ENCODE measurements at places on chromosomes 3 and 15.

- no peak for DNase-seq
Observed at GRCh38 chr15:80105595-80105994, 46.1 kb downstream of the ZFAND6 start.

GRCh38 chr3:197216169-197216860, 82.1 kb downstream of the DLG1 start:
- DNase-seq: no peak

DNA sequence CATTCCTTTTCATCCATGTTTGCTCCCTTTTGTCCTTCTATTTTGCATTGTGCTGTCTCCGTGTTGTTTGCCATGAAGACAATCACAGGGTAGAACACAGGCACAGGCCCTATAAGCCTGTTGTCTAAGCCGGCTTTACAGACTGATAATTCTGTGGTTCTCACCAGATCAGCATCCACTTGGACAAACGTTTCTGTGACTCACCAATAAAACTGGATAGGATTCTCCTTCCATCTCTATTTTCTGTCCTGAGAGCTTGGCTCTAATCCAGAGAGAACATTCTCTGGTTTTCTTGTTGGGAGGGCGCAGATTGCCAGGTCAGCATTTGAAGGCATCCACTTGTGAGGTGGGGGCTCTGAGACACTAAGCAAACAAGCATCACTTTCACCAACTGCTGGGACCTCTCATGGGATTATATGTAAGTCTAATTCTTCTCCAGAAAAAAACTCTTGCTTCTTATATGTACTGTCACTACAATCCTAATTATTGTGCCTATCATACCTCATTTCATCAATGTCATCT, 101.6 kb downstream of the ERC2 start:
- no peak for DNase-seq

GRCh38 chr3:105353485-105354161, 13.1 kb upstream of the ALCAM start:
- DNase-seq: no peak

DNA sequence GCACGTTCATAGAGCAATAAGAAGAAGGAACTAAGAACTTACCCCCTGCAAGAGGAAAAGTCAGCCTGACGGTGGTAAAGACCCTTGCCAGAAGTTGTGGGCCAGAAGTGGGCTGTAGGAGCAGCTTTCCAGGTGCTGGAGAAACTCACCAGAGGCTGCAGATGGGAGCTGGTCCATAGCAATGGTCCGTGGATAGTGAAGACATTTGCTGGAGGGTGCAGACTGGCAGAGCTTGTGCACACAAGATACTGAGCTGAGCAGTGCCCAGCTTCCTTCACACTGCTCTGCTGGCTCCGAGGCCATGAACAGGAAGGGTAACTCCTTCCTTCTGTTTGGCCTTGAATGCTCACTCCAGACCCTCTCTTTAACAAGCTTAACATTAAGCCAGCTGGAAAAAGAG, 149.8 kb upstream of the BNIP2 start:
- DNase-seq: no peak

DNA sequence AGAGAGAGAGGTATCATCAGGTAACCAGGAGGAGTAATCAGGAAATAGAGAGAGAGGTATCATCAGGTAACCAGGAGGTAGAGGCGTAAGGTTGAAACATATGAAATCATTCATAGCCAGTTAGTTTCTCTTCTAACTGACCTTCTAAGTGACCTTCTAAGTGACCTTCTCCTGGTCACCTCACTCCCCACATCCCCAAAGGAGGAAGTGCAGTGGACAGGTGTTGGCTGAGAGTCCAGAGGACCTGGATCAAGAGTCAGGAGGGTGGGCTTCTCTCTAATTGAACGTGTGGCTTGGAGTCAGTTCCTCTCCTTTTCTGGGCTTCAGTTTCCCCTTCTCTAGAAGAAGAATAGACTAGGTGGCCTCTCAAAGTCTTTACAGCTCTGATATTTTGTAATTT, 121.3 kb upstream of the DLG1 start:
- no peak for DNase-seq

- DNase-seq: no peak
Observed at GRCh38 chr3:77868725-77869124, 828.8 kb downstream of the ROBO2 start.

DNA sequence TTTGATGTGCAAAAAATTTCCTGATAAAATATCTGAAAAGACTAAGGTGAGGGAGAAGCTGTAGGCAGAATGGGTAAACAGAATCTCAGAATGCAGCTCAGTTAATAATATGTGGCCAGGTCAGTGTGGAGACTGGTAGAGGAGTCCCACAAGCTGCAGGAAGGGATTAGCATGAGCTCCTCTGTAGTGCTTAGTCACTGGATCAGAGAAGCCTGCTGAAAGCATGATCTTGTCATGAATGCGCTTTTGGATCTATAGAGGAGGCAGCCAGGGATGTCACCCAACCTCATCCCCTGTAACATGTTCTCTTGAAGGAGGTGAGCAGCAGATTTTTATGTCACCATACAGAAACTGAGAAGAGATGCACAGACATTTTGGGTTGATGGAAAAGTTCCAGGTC, 1035.3 kb upstream of the GBE1 start:
- no peak for DNase-seq

- no peak for DNase-seq
Observed at GRCh38 chr3:114675104-114675503, 381.3 kb downstream of the TIGIT start.

DNA sequence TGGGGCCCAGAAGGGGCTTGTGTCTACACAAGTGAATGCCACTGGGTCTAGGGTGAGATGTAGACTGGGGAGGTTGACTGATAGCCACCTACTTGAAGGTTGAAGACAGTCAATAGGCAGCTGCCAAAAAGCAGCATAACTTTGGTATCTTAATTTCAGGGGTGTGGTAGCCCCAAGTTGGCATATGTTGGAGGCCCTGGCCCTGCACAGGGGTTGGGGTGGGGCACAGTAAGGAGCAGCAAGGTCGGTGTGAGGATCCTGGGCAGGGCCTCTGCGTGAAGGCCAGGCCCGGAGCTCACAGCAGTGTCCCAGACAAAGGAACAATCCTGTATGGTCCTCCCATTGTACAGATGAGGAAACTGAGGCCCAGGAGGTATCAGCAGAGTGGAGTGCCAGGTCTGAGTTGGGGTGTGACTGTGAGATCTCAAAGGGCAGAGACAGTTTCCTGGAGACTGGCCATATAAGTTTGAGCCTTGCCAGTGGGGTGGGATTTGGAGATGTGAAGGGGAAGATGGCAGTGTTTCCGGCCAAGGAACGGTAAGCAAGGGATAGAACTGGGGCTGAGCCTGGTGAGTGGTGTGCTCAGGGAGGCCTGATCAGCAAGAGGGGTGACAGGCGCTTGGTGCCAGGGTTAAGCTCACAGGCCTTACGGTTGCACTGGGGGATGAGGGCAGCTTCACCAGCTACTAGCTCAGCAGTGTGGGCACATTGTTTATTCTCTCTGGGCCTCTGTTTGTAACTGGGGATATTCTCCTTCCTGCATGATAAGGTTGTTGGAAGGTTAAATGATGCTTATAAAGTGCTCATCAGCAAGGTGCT, 1.7 kb downstream of the KLHL40 start:
- no peak for DNase-seq

DNA sequence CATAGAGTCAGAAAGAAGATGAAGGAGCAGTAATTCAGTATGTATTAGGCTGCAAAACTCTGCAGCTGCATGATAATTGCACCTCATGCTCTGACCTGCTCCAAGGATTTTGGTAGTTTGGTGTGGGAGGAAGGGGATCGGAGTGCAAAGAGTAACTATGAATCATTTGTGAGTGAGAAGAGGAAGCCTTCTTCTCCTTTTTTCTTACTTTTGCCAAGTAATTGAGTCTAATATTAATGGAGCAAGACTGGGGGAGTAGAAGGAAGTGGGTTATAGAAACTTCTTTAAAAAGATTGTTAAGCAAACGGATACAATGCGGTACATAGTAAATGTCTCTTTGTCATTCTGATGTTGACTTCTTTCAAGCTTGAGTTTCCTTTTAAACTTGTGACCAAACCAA, 276.5 kb downstream of the EDEM1 start:
- peak; percentile 25 for DNase-seq

DNA sequence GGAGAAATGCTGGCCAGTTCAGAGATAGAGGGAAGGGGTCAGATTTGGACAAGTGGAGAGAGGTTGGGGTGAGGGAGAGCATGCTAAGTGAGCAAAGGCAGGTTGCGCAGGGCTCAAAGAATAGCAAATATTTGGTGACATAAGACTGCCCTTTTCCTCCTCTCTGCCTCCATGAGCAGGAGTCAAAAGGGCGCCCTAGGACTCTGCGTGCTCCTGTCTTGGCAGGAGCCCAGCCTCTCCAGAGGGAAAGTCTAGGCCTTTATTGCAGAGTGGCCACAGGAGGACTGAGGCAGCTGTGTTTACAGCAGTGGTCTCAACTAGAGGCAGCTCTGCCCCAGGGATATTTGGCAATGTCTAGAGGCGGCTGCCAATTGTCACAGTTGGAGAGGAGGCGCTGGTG, 165.6 kb downstream of the FAM43A start:
- no peak for DNase-seq

DNA sequence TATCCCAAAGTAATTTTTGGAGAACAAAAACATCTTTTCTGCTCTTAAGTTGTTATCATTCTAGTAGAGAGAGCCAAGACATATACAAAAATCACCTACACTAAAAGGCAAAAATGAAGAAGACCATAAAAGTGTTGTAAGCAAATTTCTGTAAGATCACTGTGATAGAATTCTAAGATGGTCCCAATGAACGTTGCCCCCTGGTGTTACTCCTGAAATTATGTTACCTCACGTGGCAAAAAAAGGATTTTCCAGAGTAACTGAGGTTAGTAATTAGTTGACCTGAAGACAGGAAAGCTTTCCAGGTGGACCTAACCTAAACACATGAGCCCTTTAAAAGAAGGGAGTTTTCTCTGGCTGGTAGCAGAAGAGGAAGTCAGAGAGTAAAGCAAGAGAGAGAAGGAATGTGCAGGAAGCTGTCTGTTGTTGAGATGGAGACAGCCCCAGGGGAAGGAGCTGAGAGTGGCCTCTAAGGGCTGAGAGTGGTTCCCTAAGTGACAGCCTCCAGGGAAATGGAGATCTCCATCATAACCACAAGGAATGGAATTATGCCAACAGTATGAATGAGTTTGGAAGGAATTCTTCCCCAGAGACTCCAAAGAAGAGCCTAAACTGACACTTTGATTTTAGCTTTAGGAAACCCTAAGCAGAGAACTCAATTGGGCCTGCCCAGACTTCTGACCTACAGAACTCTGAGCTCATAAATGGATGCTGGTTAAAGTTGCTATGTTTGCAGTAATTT, 205.9 kb downstream of the CD47 start:
- DNase-seq: peak; percentile 31

GRCh38 chr3:45606991-45607712, 12.6 kb downstream of the LIMD1 start:
- no peak for DNase-seq

DNA sequence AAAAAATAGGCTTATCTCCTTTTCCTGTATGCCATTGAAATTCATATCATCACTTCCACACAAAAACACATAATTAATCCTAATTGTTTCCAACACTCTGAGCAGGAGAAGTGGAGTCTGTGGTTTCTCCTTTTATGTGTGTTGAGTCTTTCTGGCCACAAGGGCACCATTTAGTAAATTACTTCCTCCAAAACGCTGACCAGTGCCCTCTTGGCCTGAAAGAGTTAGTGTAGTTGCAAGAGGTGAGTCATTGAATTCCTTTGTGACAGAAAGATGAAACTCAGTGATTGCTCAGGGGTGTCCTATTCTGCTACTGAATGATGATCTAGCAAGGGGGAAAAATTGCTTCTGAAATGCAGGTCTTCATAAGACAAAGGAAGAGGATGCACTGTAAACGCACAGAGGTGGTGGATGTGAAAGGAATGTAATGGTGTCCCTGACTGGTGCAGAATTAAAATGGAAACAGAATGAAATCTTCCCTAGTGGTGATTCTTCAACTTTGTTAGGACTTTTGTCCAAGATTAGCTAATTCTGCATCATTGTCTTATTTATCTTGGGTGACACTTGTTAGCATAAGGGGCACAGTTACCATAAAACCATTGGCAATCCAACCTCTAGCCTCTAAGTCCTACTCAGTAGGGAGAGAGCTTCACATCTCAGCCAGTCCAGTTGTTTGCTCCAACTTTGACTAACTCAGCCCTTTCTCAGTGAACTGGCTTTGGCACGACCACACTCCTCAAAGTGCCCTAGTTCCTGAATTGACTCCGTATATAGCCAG, 208.4 kb upstream of the NANOGP8 start:
- DNase-seq: peak; percentile 32

- no peak for DNase-seq
Observed at GRCh38 chr3:32392536-32393302, 1.1 kb downstream of the CMTM7 start.

GRCh38 chr3:123341-123740, 73.2 kb upstream of the CHL1 start:
- no peak for DNase-seq

GRCh38 chr15:78192826-78193594, 41.4 kb downstream of the ACSBG1 start:
- no peak for DNase-seq

GRCh38 chr3:44235604-44236484, 5.8 kb upstream of the TOPAZ1 start:
- peak; percentile 84 for DNase-seq

DNA sequence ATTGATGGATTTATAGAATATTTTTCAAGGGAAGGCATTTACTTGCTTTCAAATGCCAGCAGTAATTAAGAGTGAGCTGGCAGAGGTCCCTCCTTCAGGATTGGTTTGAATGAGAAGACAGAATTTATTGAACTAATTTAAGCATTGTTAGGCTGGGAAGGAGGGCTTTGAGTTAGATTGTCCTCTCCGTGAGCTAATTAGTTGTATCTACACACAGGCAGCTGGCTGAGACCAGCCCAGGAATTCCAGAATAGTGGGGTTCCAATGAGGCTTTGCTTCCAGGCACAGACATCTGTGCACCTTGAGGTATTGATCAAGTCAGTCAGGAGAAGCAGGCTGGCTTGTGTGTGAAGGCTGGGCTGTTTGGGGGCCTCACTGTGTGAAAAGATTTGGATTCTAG, 124.0 kb upstream of the WNT5A start:
- no peak for DNase-seq

- DNase-seq: peak; percentile 29
Observed at GRCh38 chr3:154236331-154236730, 88.0 kb downstream of the DHX36 start.

DNA sequence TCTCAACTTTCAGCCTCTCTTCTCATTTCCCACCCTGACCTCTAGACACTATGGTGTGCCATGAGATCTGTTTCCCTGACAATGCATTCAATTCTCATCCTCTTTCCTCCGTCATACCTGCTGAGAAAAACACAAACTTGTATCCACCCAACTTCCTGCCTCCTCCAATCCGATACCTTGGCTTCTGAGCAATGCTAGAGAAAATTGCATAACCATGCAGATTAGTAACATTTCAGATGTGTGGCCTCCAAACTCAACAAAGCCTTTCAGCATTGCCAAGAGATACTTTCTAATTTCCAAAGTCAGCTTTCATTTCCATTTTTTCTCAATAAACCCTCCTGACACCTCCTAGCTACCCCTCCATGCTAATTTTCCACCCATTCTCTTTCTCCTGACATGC, 88.5 kb downstream of the MINAR1 start:
- DNase-seq: no peak

DNA sequence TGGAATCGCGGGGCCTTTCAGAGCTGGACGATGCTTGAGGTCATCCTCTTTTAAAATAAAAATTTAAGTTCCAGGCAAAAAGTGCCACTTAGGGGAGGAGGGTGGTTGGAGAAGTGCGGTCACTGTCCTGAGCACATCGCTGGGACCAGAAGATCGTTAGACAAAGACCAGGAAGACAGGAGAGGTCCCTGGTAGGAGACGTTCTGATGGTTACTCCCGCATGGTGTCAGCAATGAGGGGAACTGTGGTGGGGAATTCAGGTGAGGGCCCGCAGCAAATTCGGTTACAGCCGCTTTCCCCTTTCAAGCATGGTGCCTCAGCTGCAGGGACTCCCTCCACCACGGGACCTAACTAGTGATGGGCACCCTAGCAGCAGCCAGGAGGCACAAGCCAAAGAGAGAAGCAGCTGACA, 1.0 kb upstream of the ISY1 start:
- no peak for DNase-seq

Measured in KBM-7 (cell line).